IMR-90 (cell line): ENCODE measurements at places on chromosomes 4 and X. TPM values are rescaled to one million over a fixed set of nuclear protein-coding genes. Genes with fewer than 3 reads are reported as not detected.
A peak's percentile ranks its signal among the peaks of the same experiment; 100 is the strongest.

The PASD1 gene
- not detected in 2 replicates for total RNA-seq

The PCDH19 gene
- total RNA-seq = not detected in 2 replicates

The CTAG1B gene
- not detected in 2 replicates for total RNA-seq

The RIPPLY1 gene
- total RNA-seq = not detected in 2 replicates

The GPR50 gene
- total RNA-seq = not detected in 2 replicates

The VEGFD gene
- total RNA-seq = under 0.01 and 0.18 TPM in 2 replicates

The ARMCX4 gene
- total RNA-seq = 2.3 and 3.1 TPM in 2 replicates

DNA sequence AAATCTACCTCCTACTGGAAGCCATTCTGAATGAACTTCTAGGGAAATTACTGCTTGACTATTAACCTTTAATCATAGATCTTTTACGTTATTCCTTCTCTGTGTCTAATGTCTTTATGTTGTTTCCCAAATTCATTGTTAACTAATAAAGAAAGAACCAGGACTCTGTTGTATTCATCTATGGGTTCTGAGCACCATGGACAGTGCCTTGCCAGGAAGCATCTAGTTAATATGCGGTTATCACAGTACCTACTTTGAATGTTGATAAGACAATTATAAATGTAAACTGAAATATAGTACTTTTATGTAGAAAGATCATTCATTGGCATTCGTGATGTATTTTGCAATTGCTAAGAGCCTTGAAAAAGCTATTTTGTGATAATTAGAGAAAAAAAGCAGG lies 23.8 kb downstream of the NWD2 start:
- no peak for DNase-seq

- no peak for DNase-seq
Observed at GRCh38 chrX:74505437-74505836, 84.1 kb downstream of the SLC16A2 start.

DNA sequence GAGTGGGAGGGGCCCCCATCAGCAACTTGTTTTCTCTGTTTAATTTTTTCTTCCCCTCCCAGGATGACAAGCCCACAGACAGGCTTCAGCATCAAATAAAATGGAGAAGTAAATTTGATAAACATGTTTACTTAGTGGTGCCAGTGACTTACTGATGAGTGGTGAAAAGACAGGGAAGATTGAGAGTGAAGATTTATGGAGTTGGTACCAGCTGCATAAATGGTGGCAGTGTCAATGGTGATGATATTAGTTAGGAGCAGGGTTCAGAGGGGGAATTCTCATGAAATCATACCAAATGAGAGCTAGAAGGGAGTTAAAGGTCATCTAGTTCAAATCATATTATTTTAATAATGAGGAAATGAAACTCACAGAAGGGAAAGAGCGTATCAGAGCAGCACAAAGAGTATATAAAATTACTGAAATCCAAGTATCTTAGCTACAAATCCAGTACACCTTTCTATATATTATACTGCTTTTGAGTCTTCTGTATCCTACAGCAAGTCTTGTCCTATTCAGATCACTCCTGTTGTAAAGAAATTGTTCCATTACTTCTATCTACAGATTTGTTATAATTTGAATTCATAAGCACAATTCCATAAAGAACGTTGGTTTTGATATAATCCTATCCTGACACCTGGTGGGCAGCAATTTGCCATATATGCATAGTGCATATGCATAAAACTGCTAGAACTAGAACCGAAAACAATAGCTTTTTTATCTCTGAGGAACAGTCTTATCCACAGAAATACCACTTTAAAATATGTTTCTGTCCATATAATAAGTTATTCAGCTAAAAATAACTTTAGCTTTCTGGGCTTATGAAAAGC lies 5.0 kb downstream of the P2RY10 start:
- no peak for DNase-seq

GRCh38 chr4:132001542-132001941 lies 1147.6 kb upstream of the PCDH10 start:
- DNase-seq = peak; percentile 75

DNA sequence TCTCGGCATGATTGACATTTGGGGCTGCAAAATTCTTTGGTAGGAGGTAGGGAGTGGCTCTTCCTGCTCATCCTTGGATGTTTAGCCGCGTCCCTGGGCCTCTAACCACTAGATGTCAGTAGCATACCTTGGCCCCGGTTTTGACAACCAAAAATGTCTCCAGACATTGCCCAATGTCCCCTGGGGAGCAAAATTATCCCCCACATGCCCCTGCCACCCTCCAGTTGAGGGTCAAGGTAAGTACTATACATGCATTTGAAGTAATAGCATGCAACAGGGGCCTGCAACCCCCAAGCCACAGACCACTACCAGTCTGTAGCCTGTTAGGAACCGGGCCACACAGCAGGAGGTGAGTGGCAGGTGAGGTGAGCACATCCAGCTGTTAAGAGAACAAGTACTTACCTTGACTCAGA lies 17.6 kb upstream of the KIAA1210 start:
- DNase-seq = no peak

DNA sequence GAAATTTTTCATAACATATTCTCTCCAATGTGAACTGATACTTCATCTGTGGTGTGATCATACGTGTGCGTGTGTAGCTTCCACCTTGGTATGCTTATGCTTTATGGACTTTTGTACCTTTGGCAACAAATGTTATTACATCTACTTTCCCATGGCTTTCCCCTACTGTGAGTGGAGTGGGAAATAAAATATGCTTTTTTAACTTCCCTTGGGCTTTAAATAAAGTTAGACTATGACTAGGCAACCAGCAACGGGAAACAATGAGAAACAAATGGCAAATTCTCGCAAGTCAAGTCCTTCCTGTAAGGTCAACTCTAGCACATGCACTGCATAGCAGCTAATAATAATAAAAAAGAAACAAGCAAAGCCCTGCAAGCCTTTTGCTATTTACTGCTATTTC lies 205.0 kb upstream of the PDE5A start:
- DNase-seq = no peak

GRCh38 chrX:10979956-10980355 lies 131.2 kb upstream of the HCCS start:
- peak; percentile 20 for DNase-seq

DNA sequence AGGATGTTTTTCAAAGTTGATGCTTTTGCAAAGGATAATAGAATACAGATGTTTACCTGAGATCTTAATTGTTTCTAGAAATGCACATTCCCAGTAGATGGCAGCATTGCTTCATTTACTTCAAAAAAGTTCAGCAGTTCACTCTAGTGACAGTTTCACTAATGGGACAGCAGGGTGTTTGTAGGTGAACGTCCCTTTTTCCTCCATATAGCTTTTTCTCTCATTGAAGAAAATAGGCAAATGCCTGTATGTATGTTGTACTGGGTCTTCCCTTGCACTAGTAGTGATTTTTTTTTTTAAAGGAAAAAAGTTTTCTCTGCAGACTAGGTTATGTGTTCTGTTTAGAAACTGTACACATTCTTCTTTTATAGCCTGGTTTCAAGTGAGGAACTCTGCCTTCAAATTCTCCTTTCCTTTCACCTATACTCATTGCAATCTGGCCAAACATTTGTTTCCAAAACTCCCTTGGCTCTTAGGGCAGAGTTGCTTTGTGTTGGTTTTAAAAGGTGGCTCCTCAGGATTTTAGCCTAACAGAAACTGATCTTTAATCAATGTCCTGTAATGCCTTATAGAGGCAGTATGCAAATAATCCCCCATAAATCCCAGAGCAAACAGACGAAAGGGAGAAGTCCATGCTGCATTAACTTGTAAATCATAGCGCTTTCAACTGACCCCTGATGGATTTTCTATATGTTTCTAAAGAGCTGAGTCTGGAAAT lies 86.3 kb downstream of the EGF start:
- peak; percentile 61 for DNase-seq

DNA sequence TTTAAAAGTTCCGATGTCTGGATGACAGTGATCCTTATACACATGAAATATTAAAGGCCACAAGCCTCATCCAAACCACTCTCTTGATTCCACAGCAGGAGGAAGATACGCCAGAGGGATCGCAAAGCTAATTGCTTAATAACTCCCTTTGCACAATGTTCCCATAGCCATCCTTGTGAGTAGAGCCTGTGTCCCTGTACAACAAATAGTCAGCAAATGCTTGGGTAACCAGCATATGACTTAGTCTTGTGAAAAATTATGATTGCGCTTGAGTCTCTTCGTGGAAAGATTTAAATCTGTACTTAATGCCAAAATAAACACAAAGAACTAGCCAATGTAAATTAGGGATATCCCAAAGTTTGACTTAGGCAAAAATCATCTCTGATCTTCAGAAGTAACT lies 31.5 kb downstream of the SLC9A7 start:
- peak; percentile 23 for DNase-seq

DNA sequence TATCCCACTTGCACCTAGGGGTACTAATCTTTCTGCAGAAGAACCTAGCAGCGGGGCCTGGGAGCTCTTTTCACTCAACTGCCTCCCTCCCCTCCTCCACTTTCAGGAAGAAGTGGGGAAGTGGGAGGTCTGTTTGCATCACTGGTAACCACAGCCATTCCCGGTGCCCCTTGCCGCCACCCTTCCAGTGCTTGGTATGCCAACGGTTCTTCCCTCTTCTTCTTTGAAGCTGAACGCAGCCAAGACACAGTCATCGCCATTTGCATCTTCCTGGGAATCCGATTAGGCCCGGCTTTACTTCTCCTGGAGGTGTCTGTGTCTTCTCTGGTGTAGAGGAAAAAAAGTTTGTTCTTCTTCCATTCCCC lies 47.2 kb upstream of the RBPJ start:
- DNase-seq = no peak
